Fibroblast of skin of back (primary cell): ENCODE measurements at places on chromosomes 6 and 20.

DNA sequence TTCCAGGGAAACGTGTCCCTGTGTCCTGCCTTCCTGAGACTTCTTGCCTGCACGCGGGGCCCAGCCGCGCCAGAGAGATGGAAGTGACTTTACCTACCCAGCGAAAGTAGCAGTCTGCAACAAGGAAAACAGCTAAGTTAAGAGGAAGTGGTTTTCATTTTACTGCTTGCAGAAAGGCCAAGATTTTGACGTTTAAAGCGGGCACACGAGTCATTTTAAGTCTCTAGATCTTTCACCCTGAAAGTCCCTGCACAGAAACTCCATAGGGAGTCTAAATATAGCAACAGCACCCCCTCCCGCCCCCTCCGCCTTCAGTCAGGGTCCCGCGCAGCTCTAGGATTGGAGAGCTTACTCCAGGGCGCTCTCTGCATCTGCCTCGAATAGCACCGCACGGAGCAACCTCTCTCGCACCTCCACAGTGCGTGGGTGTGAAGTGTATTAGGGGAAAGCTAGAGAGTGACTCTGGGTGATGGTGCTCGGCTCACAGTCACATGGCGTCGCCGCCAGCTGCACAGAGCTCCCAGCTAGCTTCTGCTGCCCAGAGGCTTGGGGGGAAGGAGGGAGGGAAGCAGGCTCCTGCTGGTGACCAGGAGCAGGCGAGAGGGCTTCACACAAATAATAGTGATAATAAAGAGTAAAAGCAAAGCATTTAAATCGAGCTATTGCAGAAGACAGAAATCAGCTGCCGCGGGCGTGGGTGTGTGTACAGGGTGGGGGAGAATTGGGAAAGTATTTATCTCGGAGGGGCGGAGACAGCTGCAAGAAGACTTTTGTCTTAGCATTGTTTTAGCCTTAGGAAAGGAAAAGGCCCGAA lies 1.8 kb upstream of the KCNQ5 start:
- peak; percentile 26 for DNase-seq

- no peak for DNase-seq
Observed at GRCh38 chr6:43891072-43891870, 121.3 kb downstream of the VEGFA start.

GRCh38 chr20:19047040-19047950 lies 165.1 kb upstream of the SLC24A3 start:
- DNase-seq = no peak

- DNase-seq = no peak
Observed at GRCh38 chr20:58300321-58300720, 9.2 kb upstream of the RAB22A start.

DNA sequence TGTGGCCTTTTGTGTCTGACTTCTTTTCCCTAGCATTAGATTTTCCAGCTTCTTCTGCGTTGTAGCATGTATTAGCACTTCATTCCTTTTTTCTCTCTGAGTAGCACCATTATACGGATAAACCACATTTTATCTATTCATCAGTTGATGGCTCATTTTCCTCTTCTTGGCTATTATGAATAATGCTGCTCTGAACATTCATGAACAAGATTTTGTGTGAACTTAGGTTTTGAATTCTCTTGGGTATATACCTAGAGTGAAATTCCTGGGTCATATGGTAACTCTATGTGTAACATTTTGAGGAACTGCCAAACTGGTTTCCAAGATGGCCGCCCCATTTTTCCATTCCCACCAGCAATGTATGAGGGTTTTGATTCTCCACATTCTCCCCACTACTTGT lies 28.7 kb downstream of the SLC22A16 start:
- no peak for DNase-seq
